ENCODE measurements at places on chromosomes 2 and 18.

- DNase-seq, result no peak
These were observed 18.2 kb downstream of the TTR start for GRCh38 chr18:31609886-31610285.

DNA sequence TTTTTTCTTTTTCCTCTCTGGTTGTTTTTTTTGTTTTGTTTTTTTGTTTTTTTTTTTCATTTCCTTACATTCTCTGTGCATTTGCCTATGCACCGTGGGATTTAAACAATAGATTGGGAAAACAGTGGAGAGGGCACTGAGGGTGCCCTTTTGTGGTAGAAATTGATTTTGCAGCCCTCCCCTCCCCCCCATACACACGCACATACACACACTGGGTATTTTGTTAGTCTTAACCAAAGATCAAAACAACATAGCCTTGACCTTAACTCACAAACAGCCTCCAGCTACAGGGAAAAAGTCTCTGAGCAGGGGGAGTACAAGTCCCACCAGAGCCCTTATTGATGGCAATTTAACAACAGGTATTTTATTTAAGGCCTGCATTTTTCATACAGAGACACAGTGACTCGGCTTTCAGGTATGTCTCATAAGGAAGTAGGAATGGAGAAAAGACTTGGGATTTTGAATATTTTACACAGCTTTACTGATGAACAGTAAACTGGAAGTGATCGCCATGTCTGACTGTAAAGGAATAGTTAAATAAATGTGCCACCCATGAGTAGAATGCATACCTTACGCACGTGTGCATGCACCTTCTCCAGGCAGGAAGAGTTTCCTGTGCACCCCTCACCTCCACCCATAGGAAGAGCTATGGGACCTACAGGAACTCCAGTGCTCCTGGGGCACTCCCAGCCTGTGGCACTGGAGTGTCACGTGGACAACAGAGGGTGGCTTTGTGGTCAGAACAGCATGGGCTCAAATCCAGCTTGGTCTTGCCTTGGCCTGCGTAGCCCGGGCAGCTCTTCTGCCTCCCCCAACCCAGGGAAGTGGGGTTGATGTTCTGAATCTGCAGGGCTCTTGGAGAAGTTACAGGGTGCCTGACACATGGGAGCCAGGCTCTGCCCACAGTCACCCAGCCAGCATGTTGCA is 266.4 kb downstream of the ANAPC1 start:
- peak; percentile 61 for DNase-seq

- DNase-seq, result no peak
These were observed 1364.0 kb upstream of the NRXN1 start for GRCh38 chr2:52395912-52396311.

DNA sequence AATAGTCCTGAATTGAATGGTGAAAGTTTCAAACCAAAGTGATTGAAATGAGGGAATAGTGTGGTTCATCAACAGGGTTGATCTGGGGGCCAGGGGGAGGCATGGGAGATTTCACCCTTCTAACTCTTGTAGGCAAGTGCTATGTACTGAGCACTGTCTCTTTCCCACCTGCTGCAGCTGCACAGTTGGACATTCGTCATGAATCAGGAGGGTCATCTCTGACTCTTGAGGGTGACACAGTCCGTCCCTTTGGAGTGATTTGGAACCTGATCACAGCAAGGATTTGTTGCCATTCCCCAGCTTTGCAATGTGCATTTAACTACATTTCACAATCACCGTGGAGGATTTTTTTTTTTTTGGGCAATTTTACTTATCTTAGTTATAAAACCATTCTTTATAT is 224.6 kb downstream of the PHLPP1 start:
- DNase-seq, result no peak

- DNase-seq, result no peak
These were observed 141.7 kb downstream of the ARL4C start for GRCh38 chr2:234355021-234355720.

DNA sequence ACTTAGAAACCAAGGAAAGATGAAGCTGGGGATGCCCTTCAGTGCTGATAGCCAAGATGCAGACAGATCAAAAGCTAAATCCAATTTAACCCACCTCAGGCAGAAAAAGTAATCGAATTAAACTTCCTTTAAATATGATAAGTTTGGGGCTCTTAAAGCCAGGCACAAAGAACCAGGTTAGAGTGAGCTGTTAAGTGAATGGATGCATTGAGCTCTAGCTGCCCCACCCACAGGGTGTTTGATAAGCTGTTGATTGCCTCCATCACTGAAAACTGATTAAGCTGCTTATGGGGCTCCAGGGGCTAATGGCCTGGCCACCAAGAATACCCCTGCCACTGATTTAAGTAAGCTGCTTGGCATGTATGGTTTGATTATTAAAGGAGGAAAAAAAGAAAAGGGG is 119.8 kb downstream of the PLEKHM3 start:
- DNase-seq, result peak; percentile 9

DNA sequence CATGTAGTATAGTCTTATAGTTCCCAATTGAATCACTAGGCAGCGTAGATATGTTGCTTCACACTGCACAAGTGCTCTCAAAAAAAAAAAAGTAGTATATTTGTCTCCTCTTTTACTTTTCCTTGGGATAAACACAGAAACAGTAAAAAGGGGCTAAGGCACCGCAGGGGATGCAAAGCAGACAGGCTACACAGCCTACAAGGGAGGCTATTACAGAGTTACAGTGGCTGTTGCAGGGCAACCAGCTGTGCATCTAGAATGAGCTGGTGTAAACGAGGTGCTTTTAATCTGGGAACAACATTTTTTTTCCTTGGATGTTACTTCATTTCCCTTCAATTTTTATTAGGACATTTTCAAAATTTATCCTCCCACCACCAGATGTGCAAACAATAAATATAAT is 1934.7 kb upstream of the CELF4 start:
- no peak for DNase-seq

GRCh38 chr2:193973781-193974180 is 1683.2 kb upstream of the SLC39A10 start:
- DNase-seq, result no peak

DNA sequence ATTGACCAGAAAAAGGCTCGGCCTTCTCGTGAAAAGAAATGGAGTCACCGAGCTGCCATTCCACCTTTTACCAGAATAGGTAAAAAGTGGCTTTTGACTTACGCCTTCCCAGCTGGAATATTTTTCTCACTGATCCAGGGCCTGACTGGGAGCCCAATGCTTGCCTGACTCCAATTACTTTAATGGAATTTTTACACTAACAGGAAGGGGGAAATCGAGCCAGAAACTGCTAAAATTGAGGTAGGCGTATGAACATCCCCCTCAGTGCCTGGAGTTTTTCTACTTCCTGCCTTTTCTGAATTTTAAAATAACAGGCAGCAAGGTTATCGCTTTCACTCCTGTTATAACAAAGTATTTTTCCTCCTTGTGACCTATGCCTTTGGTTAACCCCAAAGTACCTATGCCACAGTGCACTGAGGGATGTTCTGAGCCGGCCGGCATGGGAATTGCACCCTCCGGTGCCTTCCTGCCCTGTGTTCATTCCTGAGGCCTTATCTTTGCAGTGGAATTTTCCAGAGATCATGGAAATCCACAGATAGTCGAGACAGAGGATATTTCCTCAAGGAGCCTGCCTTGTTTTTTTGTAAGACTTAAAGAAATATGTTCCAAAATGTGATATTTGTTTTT is 18.3 kb upstream of the RPL31 start:
- no peak for DNase-seq

DNA sequence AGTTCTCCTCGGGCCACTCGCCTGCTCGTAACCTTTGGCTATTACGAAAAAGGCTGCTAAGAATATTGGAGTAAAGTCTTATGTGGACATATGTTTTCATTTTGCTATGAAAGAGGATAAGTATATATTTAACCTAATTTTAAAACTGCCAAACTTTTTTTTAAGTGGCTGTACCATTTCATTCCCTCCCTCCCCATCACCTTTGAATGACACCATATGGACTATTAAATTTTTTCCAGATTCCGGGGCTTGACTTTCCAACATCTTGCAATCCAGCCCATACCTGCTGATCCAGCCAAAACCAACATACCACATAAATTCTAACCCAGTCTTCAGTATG is 31.5 kb downstream of the REEP1 start:
- no peak for DNase-seq

GRCh38 chr2:50318147-50318546 is 713.8 kb downstream of the NRXN1 start:
- no peak for DNase-seq

DNA sequence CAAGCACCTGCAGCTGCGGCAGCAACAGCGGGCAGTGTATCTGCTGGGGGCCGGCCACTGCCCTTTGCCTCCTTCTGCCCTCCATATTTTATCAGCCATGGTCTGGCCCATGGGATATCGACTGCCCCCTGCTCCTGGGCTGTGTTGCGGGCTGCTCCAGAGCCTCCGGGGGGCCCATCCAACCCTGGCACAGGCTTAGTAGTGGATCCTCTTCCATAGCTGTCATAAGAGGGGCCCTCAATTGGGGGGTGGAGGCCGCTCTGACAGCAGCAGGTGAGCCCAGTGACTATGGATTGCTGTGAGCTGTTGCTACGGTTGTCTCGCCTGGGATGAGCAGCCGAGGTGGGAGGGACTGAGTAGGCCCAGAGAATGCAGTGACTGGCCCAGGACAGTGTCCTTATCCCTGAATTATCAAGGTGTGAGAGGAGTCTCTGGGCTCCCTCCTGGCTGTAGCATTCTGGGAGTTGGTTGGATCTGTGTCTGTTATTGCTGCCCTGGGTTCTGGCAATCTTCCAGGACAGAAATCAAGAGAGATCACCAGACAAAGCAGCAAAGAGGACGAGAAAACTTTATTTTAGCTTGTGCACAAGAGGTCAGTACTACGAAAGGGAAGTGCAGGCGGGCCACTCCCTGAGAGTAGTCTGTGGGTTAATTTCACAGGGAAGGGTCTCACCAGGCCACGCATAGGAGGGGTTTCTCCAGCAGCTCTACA is 145.1 kb downstream of the ASB1 start:
- no peak for DNase-seq

GRCh38 chr2:145690183-145690778 is 1170.4 kb upstream of the ZEB2 start:
- DNase-seq, result no peak

- DNase-seq, result no peak
These were observed 17.9 kb downstream of the NRXN1 start for GRCh38 chr2:51013933-51014526.

DNA sequence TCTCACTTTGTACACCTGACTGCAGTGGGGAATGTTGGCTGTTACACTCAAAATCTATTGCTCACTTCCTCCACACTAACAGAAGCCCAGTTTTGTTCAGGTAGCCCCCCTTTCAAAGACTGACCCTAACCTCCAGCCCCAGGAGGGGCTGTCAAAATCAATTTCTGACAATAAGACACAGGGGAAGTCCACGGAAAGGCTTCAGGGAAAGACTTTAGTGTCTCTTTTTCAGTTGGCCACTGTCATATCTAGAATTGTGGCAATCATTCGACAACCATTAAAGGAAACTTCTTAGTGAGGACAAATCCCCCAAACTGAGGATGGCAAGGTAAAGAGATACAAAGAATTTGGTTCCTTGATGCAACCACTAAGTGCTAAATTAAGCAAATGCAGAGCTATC is 59.0 kb downstream of the BARD1 start:
- DNase-seq, result no peak

DNA sequence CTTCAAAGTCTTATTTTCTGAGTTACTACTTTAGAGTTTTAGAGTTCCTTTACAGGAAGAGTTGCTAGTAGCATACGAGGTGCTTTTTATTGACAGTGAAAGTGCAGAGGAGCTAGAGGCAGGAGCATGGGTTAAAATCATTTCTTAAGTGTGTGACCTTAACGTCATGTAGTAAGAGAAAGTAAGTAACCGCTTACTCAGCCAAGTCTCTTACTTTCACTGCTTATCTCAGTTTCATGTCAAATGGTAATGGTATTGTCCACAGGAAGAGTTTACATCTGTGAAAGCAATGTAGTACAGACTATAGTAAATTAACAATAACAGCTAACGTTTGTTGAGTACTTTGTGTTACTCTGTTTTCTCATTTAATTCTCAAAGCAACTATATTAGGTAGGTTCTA is 12.6 kb downstream of the NDUFAF7 start:
- no peak for DNase-seq

DNA sequence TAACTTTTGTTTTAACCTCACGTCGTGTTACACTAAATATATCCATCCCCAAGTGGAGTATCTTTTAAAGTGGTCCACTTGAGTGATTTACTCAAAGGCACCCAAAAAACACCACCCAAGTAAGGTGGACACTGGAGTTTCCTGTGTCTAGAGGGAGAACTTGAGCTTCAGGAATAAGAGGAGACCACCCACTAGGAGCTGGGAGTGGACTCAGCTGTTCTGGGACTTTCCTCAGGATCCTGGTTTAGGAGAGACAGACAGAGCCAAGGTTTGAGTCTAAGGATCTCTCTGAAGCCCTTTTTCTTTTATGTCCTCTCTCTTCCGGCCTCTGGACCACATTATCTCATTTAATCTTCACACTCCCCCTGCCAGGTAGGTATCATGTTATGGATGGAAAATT is 150.7 kb downstream of the GBX2 start:
- DNase-seq, result no peak

- no peak for DNase-seq
These were observed 18.5 kb downstream of the PSTPIP2 start for GRCh38 chr18:46053368-46054095.

GRCh38 chr2:230219419-230220331 is at the start of gene SP110:
Gene SP110 (minus strand): TSS chr2:230219984. CDS start chr2:230216927, 3,057 bp downstream.
- DNase-seq, result peak; percentile 86

DNA sequence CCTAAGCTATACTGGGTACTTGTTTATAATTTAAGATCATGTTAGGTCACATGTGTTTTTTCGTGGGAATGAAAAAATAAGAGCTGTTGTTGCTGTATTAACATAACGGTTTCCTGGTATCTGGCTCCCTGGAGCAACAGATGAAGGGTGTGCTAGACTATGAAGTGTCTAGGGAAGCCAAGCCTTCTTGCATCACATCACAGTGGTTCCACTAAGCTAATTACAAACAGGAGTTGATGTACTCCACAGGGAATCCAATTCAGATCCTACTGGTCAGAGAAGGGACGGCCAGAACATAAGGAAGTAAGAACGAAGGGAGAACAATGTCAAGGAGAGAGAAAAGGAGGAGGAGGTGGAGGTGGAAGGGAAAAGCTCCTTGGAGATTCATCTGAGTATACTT is 193.0 kb upstream of the CYP26B1 start:
- DNase-seq, result no peak

GRCh38 chr2:147657086-147658000 is 187.5 kb upstream of the ACVR2A start:
- DNase-seq, result no peak

DNA sequence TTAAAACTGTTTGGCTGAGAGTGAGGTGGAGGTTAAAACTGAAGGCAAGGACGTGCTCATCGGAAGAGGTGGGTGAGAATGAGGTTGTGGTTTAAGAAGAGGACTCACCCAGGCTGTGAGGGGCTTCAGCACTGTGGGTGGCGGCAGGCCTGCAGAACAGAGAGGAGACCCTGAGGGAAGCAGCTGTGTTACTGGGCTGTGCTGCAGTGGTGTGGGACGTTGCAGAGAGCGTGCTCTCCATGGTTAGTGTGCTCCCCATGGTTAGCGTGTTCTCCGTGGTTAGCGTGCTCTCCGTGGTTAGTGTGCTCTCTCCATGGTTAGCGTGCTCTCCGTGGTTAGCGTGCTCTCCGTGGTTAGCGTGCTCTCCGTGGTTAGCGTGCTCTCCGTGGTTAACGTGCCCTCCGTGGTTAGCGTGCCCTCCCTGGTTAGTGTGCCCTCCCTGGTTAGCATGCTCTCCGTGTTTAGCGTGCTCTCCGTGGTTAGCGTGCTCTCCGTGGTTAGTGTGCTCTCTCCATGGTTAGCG is 68.5 kb upstream of the NFATC1 start:
- DNase-seq, result no peak
